Mammary epithelial cell (primary cell): ENCODE measurements at places on chromosomes 3 and 15.
A peak's percentile ranks its signal among the peaks of the same experiment; 100 is the strongest.

- DNase-seq: no peak
These were observed 77.0 kb upstream of the RBMS3 start for GRCh38 chr3:29203851-29204250.

DNA sequence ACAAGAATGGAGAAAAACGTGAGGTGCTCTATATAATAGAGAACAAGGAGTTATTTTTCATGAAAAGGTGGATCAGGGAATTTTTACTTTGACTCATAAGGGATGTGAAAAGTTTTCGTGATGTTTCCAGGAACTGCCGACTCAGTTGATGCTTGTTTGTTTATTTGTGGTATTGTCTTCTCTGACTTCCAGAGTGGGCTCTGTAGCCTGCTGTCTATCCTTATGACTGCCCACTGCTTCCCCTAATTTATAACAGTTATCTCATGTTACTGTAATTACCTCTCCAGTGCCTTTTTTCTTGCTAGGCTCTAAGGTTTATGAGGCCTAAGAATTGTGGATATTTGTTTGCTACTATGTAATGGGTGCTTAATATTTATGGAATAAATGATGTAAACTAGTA, 12.3 kb downstream of the ARL13B start:
- no peak for DNase-seq

DNA sequence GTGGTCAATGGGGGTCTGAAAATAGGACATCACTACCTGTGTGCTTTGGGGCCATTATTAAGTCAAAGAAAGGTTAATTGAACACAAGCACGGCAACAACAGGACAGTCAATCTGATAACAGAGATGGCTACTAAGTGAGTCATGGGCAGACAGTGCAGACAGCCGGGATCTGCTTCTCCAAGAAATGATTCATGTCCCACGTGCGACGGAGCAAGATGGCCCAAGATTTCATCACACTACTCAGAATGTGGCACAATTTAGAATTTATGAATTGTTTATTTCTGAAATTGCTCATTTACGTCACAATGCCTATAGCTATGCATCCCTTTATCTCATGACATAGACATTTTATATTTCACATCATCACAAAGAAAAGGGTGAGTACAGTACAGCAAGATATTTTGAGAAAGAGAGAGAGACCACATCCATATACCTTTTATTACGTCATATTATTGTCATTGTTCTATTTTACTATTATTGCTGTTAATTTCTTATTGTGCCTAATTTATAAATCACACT, 770.6 kb upstream of the NR2F2 start:
- DNase-seq: peak; percentile 88

GRCh38 chr3:171747223-171747920, 62.9 kb downstream of the PLD1 start:
- no peak for DNase-seq
